ENCODE measurements at places on chromosomes 5 and 9. TPM values are rescaled to one million over a fixed set of nuclear protein-coding genes. Genes with fewer than 3 reads are reported as not detected.

Gene PTPRD
- 69.6 TPM for total RNA-seq

Gene PCDHB12
- 2.7 TPM for total RNA-seq

- no peaks in the 10 kb centered on the region for H3K36me3 ChIP-seq
- H3K27ac ChIP-seq: no peak overlapping the region
- H3K27me3 ChIP-seq: no peaks in the 10 kb centered on the region
- H3K4me1 ChIP-seq: peaks cover 46% of the 10 kb centered on the region
- no peak overlapping the region for H3K4me3 ChIP-seq
- DNase-seq: no peak
Measured at GRCh38 chr9:5835808-5836207, 2.9 kb upstream of the ERMP1 start.

DNA sequence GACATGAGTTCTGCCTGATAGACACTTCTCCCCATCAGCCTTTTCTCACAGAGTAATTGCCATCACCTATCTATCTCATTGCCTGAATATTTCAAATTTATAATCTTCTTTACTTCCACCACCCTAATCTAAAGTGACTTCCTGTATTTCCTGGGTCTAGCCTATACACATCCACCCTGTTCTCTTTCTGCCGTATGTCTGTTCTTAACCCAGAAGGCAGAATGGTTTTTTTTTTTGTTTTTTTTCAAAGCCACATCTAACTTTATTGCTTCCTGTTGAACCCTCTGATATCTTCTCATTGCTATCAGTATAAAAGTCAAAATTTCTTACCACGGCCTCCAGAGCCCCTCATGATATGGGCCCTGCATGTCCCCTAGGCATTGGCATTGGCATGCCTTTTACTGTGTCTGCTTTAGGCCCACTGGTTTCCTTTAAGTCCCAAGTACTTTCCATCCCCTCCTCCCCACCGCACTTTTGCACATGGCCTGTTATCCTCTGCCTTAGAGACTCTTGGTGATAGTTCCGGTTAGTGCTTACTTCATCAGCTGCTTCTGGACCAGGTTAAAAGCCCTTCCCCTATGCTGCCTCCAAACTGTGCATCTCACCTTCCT lies 159.9 kb downstream of the MAN2A1 start:
- no peak overlapping the region for H3K4me3 ChIP-seq
- H3K27ac ChIP-seq: no peak overlapping the region
- peaks cover 58% of the 10 kb centered on the region for H3K36me3 ChIP-seq
- H3K4me1 ChIP-seq: peaks cover 9% of the 10 kb centered on the region

GRCh38 chr5:137563301-137563645 lies 64.1 kb upstream of the SPOCK1 start:
- H3K27me3 ChIP-seq: peaks cover 6% of the 10 kb centered on the region
- no peak for DNase-seq
- H3K27ac ChIP-seq: no peak overlapping the region
- H3K4me3 ChIP-seq: no peak overlapping the region
